Ammon's horn (tissue), 1 donor: ENCODE measurements at places on chromosomes 5 and 9.

GRCh38 chr9:93523518-93524144 lies 52.8 kb upstream of the PHF2 start:
- no peak for DNase-seq

GRCh38 chr9:129823542-129823934 lies 398 bp downstream of the TOR1A start:
- no peak for DNase-seq

- DNase-seq: no peak
Measured at GRCh38 chr5:1746371-1747078, 53.1 kb downstream of the MRPL36 start.

- DNase-seq: peak; percentile 54
Measured at GRCh38 chr9:111000202-111000601, 38.1 kb downstream of the LPAR1 start.

DNA sequence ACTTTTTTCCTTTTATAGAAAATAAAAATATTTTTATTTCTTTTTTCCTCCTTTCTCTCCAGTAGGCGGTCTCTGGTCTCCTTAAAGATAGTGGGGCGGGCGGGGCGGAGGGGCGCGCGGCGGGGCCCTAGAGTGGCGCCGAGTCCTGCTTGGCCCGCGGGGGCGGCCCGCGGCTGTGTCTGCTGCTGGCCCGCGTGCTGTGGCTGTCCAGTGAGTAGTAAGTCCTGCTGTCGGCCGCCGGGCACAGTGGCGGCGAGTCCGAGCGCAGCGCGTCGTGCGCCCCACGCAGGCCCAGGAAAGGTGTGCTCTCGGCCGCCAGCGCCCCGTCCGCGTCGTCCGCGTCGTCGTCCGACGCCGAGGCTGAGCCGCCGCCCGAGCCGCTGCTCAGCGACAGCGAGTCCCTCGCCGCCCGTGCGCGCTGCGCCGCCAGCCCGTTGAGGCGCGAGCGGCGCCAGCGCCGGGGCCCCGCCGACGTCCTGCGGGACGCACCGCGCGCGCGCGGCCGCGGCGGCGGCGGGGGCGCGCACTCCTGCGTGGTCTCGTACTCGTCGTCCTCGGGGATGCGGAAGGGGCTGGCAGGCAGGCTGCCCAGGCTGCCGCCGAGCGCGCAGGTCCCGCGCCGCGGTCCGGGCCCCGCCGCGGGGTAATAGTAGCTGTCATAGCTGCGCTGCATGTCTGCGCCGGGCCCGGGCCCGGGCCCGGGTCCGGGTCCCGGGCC lies 52.3 kb downstream of the PSD2 start:
- peak; percentile 72 for DNase-seq

DNA sequence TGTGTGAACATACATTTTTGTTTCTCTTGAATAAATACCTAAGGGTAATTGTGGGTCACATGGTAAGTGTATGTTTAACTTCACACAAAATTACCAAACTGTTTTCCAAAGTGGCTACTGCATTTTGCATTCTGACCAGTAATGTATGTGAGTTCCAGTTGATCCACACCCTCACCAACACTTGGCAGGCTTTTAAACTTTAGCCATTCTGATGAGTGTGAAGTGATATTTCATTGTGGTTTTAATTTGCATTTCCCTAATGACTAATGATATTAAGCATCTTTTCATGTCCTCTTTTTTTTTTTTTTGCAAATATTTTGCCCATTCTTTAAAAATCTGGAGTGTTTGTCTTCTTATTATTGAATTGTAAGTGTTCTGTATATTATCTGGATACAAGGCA lies 53.5 kb upstream of the MAST4 start:
- DNase-seq: no peak

DNA sequence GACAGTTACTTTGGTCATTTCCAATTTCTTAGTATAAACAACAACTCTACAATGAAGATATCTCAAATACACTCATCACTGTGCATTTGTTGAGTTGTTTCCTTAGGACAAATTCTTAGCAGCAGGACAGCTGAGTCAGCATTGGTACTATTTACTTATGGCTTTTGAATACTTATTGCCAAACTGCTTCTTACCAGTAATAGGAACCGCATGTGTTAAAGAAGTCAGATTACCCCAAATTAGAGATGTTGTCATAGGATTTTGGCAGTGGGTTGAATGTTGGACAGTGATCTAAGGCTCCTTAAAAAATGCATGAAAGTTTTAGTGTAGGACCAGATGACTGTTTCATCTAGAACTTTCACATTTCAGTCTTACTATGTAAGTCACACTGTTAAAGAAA lies 280.1 kb upstream of the DMRT1 start:
- no peak for DNase-seq

- DNase-seq: peak; percentile 59
Measured at GRCh38 chr9:27664121-27664779, 91.0 kb upstream of the C9orf72 start.

DNA sequence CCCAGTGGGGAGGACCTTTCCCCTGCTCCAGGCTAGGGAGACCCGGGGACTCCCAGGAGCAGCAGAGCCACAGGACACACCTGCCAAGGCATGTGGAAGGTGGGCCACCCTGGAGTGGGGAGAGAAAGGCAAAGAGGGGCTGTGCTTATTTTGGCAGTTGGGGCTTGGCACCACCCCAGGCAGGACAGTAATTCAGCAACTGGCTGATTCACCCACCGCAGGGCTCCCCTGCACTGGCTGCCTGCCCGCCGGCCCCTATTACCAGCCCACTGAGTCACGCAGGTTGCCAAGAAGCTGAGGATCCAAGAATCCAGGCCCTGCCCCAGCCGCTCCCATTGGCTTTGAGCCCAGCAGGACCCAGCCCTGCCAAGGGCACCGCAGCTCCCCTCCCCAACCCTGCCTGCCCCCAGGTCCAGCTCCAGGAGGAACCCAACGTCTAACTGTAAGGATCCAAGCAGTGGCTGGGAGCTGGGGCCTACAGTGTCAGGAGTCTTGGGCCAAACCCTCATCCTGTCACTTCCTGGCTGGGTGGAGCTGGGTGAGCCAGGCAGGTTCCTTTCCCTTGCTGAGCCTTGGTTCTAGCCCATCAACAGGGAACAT lies 14.2 kb upstream of the RALGDS start:
- no peak for DNase-seq

DNA sequence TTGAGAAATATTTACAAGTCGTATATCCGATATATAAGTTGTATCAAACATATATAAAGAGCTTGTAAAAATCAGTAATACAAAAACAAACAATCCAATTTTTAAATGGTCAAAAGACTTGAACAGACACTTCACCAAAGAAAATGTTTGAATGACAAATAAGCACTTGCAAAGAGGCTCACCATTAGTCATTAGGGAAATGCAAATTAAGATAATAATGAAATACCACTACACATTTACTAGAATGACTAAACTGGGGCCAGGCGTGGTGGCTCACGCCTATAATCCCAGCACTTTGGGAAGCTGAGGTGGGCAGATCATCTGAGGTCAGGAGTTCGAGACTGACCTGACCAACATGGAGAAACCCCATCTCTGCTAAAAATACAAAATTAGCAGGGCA lies 134.6 kb upstream of the HAND1 start:
- no peak for DNase-seq

- DNase-seq: no peak
Measured at GRCh38 chr5:39721394-39721793, 296.6 kb upstream of the DAB2 start.

- no peak for DNase-seq
Measured at GRCh38 chr5:41067714-41068568, 3.2 kb downstream of the MROH2B start.

DNA sequence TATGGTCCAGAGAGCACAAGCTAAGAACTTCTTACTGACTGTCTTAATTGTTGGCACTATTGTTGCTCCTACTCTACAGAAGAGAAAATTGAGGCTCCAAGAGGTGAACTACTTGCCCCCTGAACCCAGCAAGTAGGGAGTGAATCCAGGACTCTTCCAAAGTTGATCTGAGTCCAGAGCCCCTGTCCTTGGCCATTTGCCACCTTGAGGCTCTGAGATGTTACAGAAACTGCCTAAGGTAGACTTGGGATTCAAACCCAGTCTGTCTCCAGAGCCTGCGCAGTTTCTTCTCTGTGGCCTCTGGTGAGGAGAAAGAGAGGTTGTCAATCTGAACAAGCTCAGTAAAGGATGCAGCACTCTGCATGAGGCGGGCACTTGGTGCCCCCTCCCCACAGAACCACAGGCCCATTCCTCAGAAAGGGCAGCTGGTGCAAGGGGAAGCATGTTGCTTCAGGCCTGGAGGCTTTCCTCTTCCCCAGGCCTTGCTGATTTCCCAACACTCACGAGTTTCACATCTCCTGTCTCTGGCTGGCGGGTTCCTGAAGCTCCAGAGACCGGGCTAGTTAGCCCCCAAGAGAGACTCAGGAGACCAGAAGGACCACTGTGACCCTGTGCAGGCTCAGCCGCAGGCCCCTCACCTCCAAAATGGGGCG lies 2.9 kb upstream of the LCP2 start:
- DNase-seq: peak; percentile 54

- DNase-seq: peak; percentile 40
Measured at GRCh38 chr9:121499427-121500164, at the start of gene GGTA1. TSS of gene GGTA1 (minus strand) at chr9:121499844. CDS start at chr9:121467922, 31,922 bp downstream.

GRCh38 chr5:127599320-127599719 lies 49.6 kb upstream of the CTXN3 start:
- DNase-seq: no peak

GRCh38 chr5:67496051-67496450 lies 299.5 kb upstream of the CD180 start:
- no peak for DNase-seq

DNA sequence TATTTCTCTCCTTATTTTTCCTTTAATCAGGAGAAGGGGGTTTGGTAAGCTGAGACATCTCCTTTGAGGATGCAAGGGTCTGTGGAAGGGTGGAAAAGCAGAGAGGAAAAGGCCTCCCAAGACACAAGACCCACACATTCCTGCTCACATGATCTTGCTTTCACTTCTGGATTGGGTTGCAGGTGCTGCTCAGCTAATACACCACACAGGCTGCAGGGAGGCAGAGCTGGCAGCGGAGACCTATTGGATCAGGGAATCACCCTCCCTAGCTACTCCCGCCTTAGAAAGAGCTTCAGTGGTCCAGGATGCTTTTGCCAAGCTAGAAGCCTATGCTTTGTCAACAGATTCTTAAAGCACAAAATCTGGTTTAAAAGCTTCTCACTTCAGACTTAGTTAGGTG lies 87.6 kb upstream of the IL33 start:
- DNase-seq: no peak

DNA sequence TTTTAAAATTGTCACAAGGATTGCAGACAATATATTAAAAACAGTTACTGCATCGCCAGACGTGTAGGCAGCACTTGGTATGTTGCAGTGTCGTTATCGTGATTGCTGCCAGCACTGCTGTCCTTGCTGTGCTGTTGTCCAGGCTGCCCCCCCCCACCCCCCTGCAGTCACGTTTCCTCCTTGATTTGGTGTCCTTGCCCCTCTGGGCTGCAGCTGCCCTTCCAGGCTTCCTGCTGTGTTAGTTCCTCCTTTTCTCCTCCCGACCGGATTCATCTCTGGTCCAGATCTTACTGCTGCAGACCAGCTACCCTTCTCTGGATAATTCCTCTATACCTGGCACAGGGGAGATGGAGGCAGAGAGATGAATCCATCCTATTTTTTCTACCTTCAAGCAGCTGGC lies 298.9 kb downstream of the TRIM32 start:
- no peak for DNase-seq

DNA sequence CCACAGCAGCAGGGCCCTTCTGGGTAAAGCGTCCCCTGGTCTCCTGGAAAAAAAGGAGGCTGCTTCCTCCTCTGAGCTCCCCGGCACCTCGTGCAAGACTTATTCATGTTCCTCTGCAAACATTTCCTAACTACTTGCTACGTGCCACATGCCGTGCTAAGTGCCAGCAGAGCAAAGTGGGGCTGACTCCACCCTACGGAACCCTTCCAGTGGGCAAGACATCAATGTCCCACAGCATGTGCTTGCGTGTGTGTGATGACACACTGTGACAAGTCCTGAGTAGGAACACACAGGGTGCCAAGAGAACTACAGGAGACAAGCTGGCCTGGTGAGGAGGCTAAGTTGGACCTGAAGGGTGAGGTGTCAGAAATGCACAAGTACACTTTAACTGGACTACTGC lies 57.4 kb downstream of the SEMA4D start:
- no peak for DNase-seq

DNA sequence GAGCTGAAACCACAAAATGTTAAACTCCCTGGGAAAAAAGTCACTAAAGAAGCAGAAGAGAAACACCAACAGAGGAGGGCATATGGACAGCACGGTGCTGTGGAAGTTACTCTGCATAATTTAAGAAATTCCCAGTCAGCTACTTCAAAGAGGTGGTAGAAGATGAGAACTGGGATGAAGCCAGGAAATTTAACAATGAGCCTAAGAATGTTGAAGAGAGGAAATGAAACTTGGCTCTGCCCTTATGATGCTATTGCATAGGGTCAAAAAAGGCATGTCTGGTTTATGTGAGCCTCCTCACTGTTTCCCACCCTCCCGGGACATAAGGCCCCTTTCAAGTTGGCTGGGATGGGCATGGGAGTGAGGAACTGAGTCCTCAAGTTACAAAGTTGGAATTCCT lies 25.4 kb upstream of the SNX18 start:
- DNase-seq: no peak

GRCh38 chr9:120892748-120893610 lies 16.0 kb upstream of the PHF19 start:
- DNase-seq: no peak

DNA sequence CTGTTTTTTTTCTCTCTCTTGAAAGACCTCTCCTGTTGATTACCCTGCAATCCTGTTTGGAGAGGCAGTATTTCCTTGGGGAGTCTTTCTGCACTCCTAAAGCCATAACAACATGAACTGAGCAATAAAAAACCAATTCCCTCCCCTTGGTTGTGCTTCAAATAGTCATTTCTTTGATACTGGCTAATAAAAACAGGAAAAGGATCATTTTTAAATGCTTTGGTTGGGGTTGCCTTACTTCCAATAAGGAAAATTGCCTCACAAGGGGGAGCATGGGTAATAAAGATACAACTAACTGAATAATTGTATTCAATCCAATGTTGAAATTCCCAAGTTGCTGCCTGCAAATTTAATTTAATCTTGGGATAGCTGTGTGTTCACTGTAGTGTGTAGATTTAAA lies 13.9 kb downstream of the FBXL7 start:
- DNase-seq: no peak

- no peak for DNase-seq
Measured at GRCh38 chr5:43369651-43370050, 42.5 kb downstream of the CCL28 start.

DNA sequence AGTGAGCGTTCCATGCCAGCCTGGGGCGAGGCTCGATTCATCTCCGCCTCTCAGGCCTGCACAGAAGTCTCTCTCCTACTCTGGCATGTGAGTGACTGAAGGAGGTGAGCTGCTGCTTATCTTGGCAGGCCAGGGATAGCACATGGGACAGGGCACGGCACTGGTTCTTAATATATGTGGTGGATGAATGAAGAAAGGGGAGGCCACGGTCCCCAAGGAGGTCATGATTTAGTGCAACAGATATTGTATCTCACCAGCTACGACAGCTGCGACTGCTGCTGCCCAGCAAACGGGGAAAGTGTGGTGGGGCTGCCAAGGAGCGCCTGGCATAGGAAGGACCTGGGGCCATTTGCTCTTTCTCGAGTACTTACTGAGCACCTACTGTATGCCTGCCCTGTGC lies 19.3 kb upstream of the MAPK9 start:
- no peak for DNase-seq

GRCh38 chr5:76476474-76477038 lies 73.5 kb downstream of the IQGAP2 start:
- no peak for DNase-seq

GRCh38 chr5:44660251-44660650 lies 148.5 kb upstream of the MRPS30 start:
- DNase-seq: no peak

- DNase-seq: no peak
Measured at GRCh38 chr5:115875447-115875846, 33.7 kb downstream of the AP3S1 start.
